ENCODE measurements at places on chromosomes 2 and 18.
A peak's percentile ranks its signal among the peaks of the same experiment; 100 is the strongest.

GRCh38 chr2:85611217-85611704, 605 bp downstream of the C2orf68 start:
- DNase-seq = no peak

DNA sequence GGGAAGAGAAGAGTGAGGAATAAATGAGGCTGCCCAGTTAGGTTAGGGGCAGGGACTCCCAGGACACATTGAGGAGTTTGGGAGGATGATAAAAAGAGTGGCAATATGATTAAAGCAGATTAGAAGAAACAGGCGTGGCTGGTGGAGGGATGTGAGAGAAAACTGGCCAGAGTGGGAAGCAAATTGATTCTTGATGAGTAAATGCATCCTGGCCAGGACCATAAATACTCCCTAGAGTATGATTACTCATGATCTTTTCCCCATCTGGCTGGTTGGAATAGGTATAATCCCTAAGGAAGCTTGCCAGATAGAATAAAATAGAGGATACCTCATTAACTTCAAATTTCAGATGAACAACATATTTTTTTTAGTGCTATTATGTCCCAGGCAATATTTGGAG, 21.5 kb upstream of the DAW1 start:
- DNase-seq = peak; percentile 11

GRCh38 chr18:824179-824578, 12.1 kb upstream of the YES1 start:
- no peak for DNase-seq

- peak; percentile 85 for DNase-seq
Observed at GRCh38 chr2:9333591-9334171, 89.6 kb downstream of the ITGB1BP1 start.

- DNase-seq = no peak
Observed at GRCh38 chr18:79251021-79251420, 144.7 kb upstream of the NFATC1 start.

DNA sequence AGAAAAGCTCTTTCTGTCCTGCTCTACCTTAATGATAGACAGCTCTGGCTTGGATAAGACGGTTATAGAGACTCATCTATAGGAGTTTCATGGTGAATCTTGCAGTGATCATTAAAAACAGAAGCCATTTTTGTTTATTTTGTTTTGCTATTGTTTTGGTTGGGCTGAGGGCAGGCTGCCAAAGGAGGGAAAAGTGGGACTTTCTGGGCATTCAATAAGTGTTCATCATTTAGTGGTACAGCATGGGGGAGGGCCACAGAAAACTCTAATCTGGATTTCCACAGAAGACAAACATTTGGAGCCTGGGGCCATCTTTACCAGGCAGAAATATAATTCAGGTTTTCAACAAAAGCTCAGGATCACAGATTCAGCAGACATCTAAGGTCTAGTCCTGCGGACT, 62.4 kb upstream of the EFEMP1 start:
- no peak for DNase-seq

GRCh38 chr2:68756178-68756577, 21.6 kb downstream of the ARHGAP25 start:
- no peak for DNase-seq

GRCh38 chr2:144514616-144515091, 5.3 kb downstream of the ZEB2 start:
- peak; percentile 45 for DNase-seq

GRCh38 chr2:129011466-129012061, 692.9 kb upstream of the HS6ST1 start:
- no peak for DNase-seq

DNA sequence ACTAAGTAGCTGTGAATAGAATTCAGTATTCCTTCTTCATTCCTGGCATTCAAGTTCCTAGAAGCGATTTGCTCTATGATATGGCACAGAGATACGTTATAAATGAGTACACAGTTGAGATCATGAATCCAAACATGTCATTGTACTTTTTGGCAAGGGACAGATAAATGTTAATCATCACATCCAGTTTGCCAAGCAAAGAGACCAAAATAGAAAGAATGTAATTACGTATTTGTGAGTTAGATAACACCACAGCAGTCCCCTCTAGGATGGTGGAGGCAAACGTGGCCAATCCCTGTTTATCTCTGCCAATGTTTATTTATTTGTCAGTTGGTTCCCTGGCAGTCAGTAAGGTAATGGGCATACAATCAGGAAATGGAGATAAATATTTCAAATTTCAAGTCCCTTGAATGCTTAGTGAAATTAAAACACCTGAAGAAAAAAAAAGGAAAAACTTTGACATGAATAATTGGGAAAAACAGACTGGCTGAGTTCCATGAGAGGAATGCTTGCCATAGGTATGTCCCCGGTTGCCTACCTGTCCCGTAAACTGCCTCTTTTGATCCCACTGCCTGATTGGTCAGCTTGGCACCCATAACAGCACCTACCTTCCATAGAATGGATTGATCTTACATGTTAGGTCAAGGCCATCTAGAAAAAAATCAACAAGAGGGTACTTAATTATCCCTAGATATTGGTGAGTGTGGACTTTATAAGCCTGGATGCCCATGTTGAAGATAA, 451.1 kb upstream of the NETO1 start:
- peak; percentile 11 for DNase-seq

DNA sequence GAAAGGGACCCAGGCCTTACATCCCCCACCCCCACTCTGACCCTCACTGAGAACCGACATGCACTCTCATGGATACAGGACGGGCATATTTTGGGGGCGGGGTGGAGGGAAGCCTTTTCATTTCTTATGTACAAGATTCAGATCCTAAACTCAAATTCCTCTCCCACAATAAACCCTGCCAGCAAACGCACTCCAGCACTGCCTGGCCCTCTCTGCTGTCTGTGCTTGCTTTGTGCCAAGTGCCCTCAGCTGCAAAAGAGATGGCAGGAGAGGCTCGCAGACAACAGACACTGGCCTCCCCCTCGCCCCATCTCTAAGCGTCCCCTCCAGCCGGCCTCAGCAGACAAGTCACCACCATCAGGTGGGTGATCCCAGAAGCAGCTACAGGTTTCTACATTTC, 42.4 kb downstream of the FAM168B start:
- DNase-seq = no peak

GRCh38 chr2:202530038-202530437, 104.7 kb upstream of the FAM117B start:
- peak; percentile 21 for DNase-seq

GRCh38 chr18:23126376-23127056, 8.8 kb upstream of the CABLES1 start:
- no peak for DNase-seq

DNA sequence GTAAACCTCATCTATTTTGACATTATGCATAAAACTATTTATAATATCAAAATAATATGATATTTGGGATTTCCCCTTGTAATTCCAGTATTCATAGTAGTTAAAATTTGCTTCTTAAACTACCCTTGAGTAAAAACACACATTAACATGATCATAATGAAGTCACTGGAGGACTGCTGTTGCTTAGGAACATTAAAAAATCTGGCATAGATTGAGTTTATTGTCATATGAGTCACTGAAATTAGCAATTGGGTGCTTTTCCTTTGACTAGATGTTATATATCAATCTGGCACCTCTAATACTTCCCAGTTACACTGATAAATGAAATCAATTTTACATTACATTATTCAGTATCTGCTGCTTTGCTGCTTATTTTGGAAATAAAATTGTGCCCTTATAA, 57.0 kb upstream of the ZC3H15 start:
- DNase-seq = no peak

DNA sequence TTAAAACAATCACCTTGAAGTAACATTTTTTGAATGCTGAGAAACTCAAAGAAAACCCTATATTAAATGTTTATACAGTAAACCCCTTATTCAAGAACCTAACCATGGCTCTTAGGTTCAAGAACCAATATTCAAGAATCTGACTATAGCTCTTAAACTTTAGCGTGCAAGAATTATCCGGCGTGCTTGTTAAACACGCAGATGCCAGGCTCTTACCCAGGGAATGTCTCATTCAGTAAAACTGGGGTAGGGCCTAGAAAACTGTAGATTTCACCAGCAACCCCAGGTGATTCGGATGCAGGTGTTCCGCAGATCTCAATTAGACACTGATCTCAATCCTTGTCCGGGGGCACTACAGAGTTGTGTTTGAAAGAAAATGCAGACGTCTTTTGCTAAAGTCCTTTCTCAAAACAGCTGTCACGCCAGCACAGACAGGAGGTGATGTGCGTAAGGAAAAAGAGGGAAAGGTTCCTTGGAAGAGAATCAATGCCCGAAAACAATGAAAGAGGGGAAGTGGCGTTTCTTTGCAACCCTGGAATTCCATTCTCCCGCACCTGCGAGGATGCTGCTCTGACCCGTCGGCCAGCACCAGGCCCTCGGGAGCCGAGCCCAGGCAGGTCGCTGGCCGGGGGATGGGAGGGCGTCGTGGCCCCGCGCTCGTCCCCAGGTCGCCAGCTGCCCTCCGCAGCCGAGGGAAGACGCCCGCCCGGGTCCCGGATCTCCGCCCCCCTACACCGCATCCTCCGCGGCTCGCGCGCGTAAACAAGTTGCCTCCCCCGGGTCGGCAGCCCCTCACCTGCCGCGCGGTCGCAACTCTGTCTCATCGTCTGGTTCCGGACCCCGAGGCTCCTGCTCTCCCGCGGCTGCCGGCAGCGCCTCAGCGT, 851 bp downstream of the EIF2AK3 start:
- no peak for DNase-seq

Measured in fibroblast of skin of back (primary cell).